ENCODE measurements at places on chromosomes 1 and 21. TPM values are rescaled to one million over a fixed set of nuclear protein-coding genes. Genes with fewer than 3 reads are reported as not detected.

GRIK3 gene
- total RNA-seq: 0.62 TPM

NTMT2 gene
- total RNA-seq: 5.9 TPM

SAMD13 gene
- 1.7 TPM for total RNA-seq

LCE1A gene
- total RNA-seq: not detected

HTR6 gene
- not detected for total RNA-seq

FH gene
- 242 TPM for total RNA-seq

EDARADD gene
- total RNA-seq: 3.0 TPM

TNNT2 gene
- total RNA-seq: 10,350 TPM

ALX3 gene
- total RNA-seq: not detected

SMIM1 gene
- total RNA-seq: 15.3 TPM

S100A16 gene
- 42.2 TPM for total RNA-seq

HFM1 gene
- total RNA-seq: 1.3 TPM

LCE1F gene
- not detected for total RNA-seq

TIAM1 gene
- 1.8 TPM for total RNA-seq

GPA33 gene
- 0.07 TPM for total RNA-seq

C2CD4D gene
- total RNA-seq: not detected

CD34 gene
- total RNA-seq: 72.1 TPM

LACTBL1 gene
- not detected for total RNA-seq

Measured in left ventricle myocardium superior (tissue), 1 donor.